ENCODE measurements at places on chromosomes 11 and 22.

DNA sequence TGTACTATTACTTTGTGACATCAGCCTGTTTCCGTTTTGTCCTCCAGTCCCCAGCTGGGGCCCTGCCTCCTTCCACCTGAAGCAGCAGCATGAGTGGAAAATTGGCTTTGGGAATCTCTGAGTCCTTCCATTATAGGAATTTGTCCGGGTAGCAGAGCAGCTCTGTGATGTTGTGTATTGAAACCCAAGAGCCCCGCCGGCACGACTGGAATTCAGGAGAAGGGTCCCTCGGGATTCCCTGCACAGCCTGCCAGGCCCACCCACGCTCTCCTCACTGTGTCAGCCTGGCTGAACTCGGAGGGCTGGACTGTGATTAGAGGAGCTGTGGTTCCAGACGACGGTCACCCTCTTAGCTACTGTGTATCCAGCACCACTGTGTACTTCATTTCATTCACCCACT lies 18.8 kb upstream of the TSPAN18 start:
- DNase-seq = no peak

GRCh38 chr11:61486779-61487178 lies 21.8 kb upstream of the LRRC10B start:
- DNase-seq = no peak

- no peak for DNase-seq
Measured at GRCh38 chr11:97432926-97433325, 1043.1 kb downstream of the JRKL start.

GRCh38 chr22:26684168-26684567 lies 26.8 kb downstream of the MIAT start:
- no peak for DNase-seq

- DNase-seq = no peak
Measured at GRCh38 chr11:69442807-69443137, 38.7 kb upstream of the LINC01488 start.

DNA sequence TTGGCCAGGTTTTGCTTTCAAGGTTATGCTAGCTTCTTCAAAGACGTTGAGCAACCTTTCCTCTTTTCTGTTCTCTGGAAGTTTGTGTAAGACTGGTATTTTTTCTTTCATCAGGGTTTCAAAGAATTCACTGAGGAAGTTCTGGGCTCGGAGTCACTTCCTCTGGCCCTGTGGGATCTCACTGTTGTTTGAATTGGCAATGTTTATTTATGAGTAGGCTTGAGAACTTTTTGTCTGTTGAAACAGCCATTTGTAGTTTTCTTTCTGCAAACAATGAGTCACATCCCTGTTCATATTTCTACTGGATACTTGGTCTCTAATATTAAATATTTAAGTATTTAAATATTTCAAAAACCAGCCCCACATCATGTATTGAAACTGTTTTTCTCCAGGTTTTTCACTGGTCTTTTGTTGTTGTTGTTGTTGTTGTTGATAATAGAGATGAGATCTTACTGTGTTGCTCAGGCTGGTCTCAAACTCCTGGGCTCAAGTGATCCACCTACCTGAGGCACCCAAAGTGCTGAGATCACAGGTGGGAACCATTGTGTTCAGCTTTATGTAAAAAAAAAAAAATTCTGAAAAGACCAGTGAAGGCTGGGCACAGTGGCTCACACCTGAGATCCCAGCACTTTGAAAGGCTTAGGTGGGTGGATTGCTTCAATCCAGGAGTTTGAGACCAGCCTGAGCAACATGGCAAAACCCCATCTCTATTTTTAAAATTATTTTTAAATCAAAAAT lies 26.9 kb downstream of the SUSD2 start:
- no peak for DNase-seq

DNA sequence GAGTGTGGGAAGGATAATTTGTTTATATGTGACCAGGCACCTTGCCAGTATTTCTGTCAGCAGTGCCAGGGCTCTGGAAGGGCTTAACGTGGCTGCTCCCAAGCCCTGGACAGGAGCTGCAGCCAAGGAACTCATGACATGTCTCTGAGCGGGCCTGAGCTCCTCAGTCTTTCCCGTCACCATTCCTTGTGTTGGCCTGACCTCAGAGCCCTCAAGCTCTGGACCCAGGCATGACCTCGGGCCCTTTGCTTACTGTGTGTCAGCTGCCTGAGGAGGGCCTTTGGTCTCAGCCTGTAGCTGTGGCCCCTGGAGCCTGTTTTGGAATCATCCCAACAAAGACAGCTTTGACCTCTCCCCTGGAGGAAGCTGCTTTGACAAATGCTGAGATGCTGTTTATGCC lies 264.1 kb upstream of the PLET1 start:
- DNase-seq = no peak

- no peak for DNase-seq
Measured at GRCh38 chr11:78338138-78338537, 79.5 kb downstream of the GAB2 start.

- no peak for DNase-seq
Measured at GRCh38 chr11:68441466-68442230, 18.9 kb upstream of the PPP6R3 start.

GRCh38 chr11:56486801-56487200 lies 4.4 kb downstream of the OR5M8 start:
- DNase-seq = no peak

- DNase-seq = no peak
Measured at GRCh38 chr22:25709758-25710157, 32.2 kb upstream of the MYO18B start.

DNA sequence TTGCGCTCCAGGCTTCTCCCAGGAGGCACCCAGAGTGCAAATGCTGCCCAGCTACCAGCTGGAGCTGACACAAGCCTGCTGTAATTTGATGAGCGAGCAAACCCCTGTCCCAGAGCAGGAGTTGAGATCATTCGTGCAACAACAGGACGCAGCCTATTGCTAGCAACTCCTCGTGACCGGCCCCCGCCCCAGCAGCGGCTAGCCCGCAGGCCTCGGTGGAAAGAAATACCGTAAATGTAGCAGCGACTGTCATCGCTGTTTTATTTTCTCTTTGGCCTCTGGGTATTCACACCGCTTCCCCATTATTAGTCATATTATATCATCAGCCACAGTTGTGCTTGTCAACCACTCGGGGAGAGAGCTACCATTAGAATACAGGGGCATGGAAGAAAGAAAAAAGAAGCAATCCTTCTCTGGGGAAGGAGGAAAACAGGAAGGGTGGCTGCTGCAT lies 59.2 kb upstream of the ATXN10 start:
- no peak for DNase-seq

GRCh38 chr11:27722953-27723344 lies 22.7 kb upstream of the BDNF start:
- DNase-seq = no peak

GRCh38 chr11:12084256-12084655 lies 26.1 kb upstream of the MICAL2 start:
- DNase-seq = no peak

GRCh38 chr22:47686594-47687345 lies 924.3 kb downstream of the TBC1D22A start:
- no peak for DNase-seq

DNA sequence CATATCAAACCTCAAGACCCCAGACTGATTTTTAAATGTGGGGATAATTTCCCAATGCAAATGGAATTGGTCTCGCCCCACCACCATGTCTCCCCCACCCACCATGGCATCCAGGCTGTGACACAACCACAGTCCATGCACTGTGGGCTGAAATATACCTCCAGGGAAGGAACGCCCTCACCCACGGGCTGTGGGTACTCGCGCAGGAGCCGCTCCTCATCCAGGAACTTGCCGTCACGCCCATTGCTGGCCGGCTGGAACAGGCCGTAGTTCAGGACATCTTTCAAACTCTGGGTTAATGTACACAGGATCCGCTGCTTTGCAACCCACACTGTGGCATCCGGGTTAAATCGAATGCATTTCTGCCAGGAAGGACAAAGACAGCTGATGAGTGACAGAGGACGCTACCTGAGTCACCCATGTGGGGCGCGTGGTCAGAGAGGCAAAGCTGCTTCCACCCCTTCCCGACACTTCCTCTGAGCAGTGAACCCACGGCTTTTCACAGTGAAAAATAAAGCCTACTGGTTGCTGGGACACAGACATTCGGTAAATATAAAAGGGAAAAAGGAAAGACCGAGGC lies 133.6 kb downstream of the SHANK2 start:
- DNase-seq = no peak

DNA sequence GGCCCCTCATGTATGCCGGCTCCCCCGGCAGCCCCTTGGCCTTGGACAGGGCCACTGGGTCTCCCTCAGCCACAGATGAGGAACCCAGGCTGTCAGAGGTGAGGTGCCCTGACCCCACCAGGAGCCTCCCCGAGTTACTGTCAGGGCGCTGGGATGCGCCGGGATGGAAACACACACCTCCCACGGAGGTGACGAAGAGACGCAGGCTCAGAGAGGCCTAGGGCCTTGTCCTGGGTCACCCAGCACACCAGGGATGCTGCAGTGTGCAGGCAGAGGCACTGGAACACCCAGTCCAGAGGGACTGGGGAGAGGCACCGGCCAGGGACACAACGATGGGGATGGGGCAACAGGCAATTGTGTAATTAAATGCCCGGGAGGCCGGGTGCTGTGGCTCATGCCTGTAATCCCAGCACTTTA lies 81.2 kb upstream of the PRR5 start:
- no peak for DNase-seq

- DNase-seq = no peak
Measured at GRCh38 chr11:63832336-63832735, 6.6 kb upstream of the MARK2 start.

GRCh38 chr11:33248416-33248971 lies 8.7 kb upstream of the HIPK3 start:
- DNase-seq = no peak

DNA sequence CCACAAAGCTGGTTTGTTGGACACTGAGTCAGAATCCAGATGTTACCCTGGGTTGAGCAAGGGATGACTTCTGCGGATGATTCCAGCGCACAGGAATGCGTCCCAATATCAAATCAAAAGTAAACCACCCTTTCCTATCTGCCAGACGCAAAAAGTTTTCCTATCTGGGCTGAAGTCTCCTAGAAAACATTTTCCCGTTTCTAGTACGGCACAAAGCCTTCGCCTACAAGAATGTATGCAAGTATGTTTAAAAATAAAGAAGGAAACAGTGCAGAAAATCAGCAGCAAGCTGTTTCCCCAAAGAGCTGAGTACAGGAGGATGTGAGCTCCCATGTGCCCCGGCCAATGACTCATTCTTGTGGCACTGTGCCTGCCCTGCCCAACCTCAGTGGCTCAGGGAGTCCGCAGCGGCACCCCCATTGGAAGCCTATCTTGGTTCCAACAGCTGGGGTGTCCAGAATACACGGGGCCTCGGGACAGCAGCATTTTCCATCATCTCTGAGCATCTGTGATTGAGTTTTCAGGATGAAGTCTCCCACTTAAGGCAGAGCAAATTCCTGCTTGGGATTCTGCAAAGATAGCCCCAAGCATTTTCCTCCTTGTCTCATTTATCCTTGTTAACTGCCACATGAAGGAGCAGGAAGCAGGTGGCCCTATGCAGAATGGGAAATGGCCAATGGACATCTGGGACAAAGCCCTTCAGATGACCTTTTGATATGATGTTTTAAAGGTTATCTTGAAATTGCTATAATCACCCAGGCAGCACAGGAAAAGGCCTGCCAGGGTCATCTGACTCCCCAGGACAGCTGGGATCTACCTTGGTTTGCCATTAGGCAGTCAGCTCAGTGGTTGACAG lies 17.5 kb downstream of the KCNJ5 start:
- DNase-seq = no peak

DNA sequence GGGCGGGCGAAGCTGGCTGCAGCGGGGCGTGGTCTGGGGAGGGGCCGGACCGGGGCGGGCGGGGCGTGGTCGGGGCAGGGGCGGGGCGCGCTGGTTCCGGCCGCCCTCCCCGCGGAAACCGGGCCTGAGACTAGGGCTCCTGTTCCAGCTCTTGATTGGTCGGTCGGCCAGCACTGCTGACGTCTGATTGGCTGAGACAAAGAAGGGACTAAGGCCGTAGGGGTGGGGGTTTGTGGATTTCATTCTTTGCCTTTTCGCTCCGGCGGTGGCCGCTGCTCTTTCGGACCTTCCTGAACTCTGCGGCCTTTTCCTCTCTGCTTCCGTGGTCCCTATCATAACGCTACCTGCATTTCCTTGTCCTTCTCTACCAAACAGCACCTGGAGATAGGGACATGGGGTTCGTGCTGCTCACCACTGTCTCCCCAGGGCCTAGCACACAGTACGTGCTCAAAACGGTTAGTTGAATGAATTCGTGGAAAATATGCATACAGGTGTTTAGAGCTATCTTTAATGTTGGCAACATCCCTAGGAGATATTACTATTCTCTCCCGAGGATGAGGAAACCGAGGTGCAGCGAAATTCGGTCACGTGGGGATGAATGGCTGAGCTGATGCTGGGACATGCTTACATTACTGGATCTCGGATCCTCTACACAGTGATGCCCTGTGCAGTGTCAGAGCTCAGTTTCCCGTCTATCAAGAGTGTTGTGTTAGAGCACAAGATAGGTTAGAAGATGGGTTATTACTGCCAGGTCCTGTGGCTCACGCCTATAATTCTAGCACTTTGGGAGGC lies 62.8 kb downstream of the NFAM1 start:
- peak; percentile 30 for DNase-seq

- no peak for DNase-seq
Measured at GRCh38 chr22:29831186-29831921, 6.7 kb downstream of the ASCC2 start.

DNA sequence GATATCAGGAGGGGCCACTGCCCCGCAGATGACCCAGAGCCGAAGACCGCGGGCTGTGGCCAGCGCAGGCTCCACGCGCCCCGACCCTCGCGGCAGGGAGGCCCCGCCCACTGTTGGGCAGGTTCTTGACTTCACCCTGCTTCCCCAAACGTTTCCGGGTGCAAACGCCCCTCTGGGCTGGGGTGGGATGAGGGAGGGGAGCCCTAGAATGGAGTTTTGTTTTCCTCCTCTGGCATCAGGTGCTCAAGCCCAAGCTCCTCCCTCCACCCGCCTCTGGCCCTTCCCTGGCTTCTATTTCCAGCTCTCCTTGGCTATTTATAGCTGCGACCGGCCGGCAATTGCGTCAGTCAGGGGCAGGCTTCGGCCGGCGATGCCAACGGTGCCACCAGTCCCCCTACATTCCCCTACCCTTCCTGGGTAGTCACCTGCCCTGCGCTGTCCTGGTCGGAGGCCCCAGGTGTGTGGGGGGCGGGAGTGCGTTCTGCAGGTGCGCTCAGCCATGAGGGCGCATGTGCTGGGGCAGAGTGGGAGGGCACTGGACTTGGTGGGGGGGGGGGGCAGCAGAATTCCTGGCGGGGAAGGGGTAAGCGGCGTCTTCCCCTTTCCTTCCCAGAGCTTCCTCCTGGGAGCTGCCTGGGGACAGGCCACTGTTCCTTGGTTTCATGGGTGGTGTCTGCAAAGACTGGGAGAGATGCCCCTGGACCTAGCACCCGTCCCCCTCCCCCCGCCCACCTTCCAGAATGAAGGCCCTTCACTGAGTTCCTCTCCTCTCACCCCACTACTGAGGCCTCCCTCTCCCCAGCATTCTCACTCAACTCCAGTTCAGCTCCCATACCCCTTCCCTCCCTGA lies 23.6 kb downstream of the DUSP8 start:
- peak; percentile 45 for DNase-seq

GRCh38 chr11:16382638-16383380 lies 26.5 kb upstream of the SOX6 start:
- no peak for DNase-seq

- no peak for DNase-seq
Measured at GRCh38 chr22:27201741-27202140, 544.4 kb downstream of the MIAT start.

GRCh38 chr22:35134637-35135036 lies 68.7 kb downstream of the ISX start:
- no peak for DNase-seq

- DNase-seq = no peak
Measured at GRCh38 chr11:87144252-87144651, 106.5 kb downstream of the TMEM135 start.
